ENCODE measurements at places on chromosomes 12 and 14.

GRCh38 chr12:40727774-40728483 is 35.7 kb downstream of the CNTN1 start:
- DNase-seq: peak; percentile 3

- no peak for DNase-seq
Observed at GRCh38 chr14:33682760-33683159, 268.1 kb downstream of the EGLN3 start.

GRCh38 chr12:97168804-97169203 is 261.7 kb downstream of the NEDD1 start:
- no peak for DNase-seq

DNA sequence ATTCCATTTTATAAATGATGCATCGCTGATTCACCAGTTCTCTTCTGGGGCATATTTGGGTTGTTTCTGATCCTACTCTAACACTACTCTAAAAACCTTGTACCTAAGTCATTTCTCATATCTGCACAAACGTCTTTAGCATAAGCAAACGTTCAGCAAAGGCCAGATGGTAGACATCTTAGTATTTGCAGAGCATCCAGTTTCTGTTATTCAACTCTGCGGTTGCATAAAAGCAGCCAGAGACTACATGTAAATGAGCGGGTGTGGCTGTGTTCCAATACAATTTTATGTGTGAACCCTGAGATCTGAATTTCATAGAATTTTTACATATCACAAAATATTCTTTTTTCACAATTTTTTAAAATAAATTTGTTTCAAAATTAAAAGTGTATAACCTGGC is 22.8 kb upstream of the MMP17 start:
- no peak for DNase-seq

- DNase-seq: no peak
Observed at GRCh38 chr12:62916632-62917425, 18.1 kb downstream of the PPM1H start.

GRCh38 chr12:57049890-57050289 is at the start of gene MYO1A:
Gene MYO1A (minus strand): TSS chr12:57050129. CDS start chr12:57048323, 1,806 bp downstream.
- DNase-seq: no peak

GRCh38 chr14:59664741-59665140 is 88.1 kb upstream of the CCDC175 start:
- DNase-seq: no peak

DNA sequence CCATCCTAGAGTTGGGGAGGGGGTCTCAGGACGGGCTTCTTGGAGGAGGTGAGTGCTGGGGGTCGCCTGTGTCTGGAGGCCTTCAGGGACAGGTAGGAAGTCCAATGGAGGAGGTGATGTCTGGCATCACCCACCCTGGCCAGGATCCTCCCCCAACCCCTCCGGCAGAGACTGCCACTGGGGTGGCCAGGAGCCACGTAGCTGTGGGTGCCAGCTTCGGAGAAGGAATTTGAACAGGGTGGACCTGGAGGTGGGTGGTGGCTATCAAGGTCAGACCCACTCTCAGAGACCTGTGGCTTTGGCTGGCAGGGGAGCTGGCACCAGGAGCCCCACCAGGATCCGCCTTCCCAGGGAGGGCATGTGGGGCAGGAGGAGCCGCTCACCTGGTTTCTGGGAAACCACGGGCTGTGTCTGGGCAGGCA is 9.1 kb downstream of the CEP170B start:
- no peak for DNase-seq

DNA sequence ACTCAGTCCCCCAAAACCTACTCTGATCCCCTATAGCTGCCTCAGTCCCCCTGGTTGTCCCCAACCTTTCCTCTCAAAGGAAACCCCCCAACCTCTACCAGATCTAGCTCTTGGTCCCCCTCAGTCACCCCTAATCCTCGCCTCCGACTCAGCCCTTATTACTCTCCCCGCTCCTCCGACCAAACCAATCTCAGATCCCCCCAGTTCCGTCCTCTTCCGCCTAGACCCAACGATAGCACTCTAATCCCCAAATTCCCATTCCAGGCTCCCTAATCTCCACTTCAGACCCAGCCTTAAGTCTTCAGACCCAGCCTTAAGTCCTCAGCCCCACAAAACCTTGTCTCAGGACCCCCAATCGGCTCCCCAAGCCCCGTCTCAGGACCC is 612 bp downstream of the VPS37B start:
- DNase-seq: no peak

DNA sequence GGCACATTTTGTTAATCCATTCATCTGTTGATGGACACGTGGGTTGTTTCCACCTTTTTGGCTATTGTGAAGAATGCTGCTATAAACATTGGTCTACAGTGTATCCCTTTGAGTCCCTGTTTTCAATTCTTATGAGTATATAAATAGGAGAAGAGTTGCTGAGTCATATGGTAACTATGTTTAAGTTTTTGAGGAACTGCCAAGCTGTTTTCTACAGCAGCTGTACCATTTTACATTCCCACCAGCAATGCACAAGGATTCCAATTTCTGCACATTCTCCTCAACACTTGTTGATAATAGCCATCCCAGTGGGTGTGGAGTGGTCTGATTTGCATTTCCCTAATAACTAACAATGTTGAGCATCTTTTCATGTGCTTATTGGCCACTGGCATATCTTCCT is 6.9 kb upstream of the SVOP start:
- DNase-seq: no peak

DNA sequence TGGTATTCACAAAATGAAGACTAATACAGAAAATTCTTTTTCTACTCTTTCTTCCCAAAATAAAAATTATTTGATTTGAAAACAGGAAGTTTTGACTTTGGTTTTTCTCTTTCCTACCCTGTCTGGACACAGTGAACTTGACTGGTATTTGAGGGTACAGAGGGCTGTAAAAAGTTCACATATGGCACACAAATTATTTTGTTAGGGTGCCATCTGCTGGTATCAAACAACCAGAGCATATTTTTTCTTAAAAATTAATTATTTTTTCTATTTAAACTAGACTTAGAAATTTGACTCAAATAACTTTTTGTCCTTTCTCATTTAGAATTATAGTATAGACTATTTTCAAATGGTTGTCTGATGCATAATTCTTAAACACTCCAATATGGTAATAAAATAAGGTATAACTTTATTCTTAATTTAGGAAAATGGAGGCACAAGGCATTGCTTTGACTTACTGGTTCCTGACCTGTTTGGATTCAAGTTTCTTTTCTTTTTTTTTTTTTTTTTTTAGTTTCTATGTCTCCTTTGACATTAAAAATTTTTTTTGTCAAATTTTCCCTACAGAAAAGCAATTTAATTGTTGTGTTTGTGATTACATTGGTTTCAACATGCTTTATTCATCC is 390.6 kb downstream of the PRKD1 start:
- DNase-seq: peak; percentile 36

GRCh38 chr14:106062502-106063272 is 536.3 kb downstream of the TMEM121 start:
- DNase-seq: no peak

- no peak for DNase-seq
Observed at GRCh38 chr12:127170226-127171180, 1096.5 kb upstream of the TMEM132C start.

GRCh38 chr14:93940437-93940836 is 13.3 kb downstream of the FAM181A start:
- no peak for DNase-seq

DNA sequence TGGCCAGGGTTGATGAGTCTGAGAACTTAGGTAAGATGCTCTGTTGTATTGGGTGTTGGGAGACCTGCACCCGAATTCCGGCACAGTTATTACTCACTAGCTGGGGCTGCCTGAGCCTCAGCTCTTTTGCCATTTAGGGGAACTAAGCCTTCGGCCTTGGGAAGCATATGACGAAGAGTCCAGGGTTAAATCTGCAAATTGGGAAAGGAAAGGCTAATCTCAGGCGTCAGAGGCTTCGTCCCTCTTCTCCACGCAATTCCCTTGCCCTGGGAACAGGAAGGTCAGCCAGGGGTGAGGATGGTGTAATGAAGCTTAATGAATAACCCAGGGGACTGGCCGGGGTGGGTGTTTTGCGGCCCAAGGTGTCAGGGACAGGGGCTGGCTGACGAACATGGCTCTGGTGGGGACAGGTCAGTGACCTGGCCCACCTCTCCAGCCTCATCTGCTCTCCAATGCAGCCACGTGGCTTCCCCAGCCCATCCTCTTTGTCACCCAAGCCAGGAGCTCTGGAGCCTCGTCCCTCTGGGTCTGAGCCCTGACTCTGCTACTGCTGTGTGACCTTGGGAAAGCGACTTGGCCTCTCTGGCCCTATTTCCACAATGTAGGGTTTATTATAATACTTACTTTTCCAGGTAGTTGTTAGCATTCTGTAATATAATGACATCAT is 3.8 kb upstream of the SDSL start:
- DNase-seq: no peak

- DNase-seq: no peak
Observed at GRCh38 chr14:30357791-30358190, 201.2 kb upstream of the G2E3 start.

- DNase-seq: no peak
Observed at GRCh38 chr14:99430491-99430890, 50.2 kb downstream of the SETD3 start.

DNA sequence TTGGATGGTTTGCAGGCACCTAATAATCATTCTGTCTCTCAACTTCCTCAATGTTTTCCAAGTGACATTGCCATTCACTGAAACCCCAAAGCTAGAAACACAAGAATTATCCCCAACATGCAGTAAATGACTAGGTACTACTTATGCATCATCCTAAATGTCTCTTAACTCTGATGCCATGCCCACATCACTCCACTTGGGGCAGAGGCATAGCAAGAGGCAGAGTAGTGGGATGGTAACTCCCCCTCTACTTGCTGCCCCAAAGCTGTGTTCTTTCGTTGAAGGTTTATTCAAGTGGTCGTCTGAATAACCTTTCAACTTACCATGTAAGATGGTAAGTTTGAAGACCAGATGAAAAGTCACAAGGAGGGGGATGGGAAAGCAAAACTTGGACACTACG is 77.9 kb upstream of the SOX5 start:
- no peak for DNase-seq

GRCh38 chr12:40215982-40216381 is 8.8 kb upstream of the LRRK2 start:
- DNase-seq: no peak

GRCh38 chr12:16261944-16262475 is 15.5 kb downstream of the SLC15A5 start:
- DNase-seq: no peak

DNA sequence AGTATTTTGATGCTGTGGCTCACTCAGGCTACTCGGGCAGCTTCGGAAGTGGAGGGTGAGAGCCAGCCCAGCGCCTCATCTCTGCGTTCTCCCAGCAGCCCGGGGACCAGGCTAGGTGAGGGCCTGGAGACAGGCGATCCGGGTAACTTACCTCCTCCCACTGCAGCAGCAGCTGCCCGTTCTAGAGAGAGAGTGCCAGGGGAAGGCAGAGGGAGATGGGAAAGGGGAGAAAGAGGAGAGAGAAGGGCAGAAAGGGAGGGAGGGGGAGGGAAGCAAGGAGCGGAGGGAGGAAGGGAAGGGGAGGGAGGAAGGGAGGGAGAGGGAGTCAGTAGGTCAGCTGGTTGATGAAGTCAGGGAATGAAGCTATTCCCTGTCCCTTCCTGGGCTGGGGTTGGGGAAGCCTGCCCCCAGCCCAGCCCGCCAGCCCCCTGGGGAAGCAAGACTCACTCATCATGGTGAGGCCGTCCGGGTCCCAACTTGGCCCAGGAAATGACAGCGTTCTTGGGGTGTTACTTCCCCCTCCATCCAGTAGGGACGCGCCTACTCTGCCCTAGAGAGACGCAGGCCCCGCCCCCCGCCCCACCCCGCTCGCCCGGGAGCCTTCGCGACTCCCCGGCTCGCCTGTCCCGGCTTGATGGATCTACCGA is at the start of gene IFI27L2:
IFI27L2 (minus strand) TSS at position 494 of the 647 bp plus-strand sequence; CDS start at position 454, 40 bp downstream.
- peak; percentile 82 for DNase-seq

DNA sequence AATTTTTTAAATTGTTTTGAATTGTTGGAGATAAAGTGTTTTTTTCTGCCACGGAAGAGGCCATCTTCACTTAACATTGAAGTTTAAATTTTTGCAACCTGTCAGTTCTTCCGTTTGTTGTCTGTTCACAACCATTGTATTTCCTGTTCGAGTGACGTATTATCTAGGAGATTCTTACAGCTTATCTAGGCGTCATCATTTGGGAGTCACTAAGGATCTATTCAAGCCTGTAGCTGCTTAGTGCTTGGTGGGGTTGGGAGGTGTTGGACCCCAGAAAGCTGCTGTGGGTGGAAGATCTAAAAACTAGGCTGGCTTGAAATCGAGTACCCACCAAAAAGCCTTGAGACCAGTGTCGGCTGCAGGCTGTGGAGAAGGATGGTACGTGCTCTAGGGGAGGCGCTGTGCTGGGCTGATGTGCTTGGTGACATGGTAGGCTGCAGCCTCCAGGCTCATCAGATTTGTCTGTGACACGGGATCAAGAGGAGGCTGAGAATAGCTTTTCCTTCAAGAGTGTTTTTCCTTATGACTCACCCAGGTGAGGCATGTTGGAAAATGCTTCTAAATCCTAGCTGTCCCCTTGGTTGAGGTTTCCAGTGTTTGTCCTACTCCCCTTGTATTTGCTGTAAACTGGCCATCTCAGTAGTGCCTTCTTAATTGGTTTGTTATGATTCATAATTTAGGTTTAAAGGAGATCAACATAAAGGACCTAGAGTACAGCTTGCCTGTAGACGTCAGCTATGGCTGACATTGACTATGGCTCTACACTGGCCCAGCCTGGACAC is 57.8 kb downstream of the ATG14 start:
- no peak for DNase-seq

- no peak for DNase-seq
Observed at GRCh38 chr12:13247596-13247995, 51.1 kb downstream of the EMP1 start.

DNA sequence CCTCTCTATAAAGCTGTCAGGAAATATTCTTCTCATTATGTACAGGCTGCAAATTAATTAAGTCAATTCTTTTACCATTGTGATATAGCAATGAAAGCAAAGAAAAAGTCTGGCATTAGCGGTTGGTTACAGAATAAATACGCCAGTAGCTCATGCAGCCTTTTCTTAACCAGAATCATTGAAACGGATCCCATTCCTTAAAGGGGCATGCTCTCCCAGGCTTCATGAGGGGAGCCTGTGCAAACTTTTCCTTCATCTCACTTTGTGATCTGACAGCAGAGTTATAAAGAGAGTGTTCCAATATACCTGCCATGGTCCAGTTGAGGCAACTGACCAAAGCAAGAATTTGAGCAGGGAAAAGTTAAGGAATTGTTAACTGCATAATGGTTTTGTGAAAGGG is 337.7 kb downstream of the EMP1 start:
- DNase-seq: no peak

- DNase-seq: no peak
Observed at GRCh38 chr14:64714432-64715025, 10.3 kb downstream of the PLEKHG3 start.

GRCh38 chr12:66242311-66242710 is 53.3 kb downstream of the IRAK3 start:
- no peak for DNase-seq

Measured in Kasumi-1 (cell line).